ENCODE measurements at places on chromosomes 6 and 20. TPM values are rescaled to one million over a fixed set of nuclear protein-coding genes. Genes with fewer than 3 reads are reported as not detected.

- H3K27ac ChIP-seq: no peak overlapping the region
- H3K27me3 ChIP-seq: no peaks in the 10 kb centered on the region
- no peak for DNase-seq
- H3K4me3 ChIP-seq: no peak overlapping the region
- peaks cover 35% of the 10 kb centered on the region for H3K36me3 ChIP-seq
Measured at GRCh38 chr20:17956099-17956685, 12.4 kb downstream of the SNX5 start.

DNA sequence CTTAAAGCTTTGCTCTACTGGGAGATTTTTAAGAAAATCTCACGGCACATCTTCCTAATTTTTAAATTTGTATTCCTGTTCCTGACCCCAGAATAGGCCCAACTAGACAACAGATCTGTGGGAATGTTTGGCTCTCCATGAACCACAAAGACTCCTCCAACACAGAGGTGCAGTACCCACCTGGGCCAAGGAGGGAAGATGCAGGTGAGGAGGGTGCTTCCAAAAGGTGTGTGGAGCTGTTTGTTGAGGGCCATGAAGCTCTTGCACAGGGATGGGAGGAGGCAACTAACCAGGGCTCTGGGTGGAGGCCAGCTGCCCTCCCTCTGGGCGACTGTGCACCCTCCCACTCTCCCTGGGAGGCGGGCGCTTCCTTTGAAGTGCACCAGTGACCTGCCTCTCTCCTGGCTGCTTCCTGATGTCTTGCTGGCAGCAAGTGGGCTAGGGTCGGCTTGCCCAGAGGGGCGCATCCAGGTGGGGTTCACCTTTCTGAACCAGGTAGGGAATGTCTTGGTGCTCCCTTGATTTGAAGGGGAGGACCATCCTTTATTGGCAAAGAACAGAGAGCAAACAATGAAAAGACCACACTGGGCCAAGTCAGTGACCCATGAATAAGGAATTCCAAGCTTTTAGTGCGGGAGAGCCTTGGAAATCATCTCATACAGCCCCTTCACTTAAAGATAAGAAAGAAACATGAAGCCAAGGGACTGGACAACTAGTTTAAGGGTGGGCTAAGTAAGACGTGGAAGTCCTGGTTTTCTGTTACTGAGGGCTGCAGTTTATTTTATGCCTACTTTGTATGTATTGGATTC lies 76.0 kb downstream of the ANKRD6 start:
- H3K36me3 ChIP-seq: no peaks in the 10 kb centered on the region
- no peak overlapping the region for H3K4me3 ChIP-seq
- H3K4me1 ChIP-seq: no peaks in the 10 kb centered on the region
- no peaks in the 10 kb centered on the region for H3K27me3 ChIP-seq
- DNase-seq: no peak
- H3K27ac ChIP-seq: no peak overlapping the region

Gene DSP
- 0.03 TPM for polyA plus RNA-seq

GRCh38 chr6:118706702-118707101 lies 55.3 kb upstream of the CEP85L start:
- no peak overlapping the region for H3K4me3 ChIP-seq
- peaks cover 27% of the 10 kb centered on the region for H3K4me1 ChIP-seq
- no peaks in the 10 kb centered on the region for H3K36me3 ChIP-seq

DNA sequence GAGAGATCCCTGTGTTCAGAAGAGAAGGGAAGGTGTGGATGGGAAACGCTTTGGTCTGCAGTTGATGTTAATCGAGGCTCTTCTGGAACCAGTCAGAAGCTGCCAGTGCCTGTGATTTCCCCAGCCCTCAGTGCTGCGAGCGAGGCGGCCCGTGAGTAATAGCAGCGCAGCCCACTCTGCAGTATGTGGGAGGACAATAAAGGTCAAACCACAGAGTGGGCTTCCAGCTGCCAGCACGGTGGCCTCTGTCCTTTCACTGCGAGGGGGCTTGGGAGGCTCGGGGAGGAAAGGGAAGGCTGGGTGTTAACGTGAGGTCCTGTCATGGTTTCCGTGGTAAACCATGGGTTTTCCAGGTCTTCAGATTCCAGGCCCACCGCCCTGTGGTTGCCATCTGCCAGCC lies 32.3 kb upstream of the TAGAP start:
- DNase-seq: no peak
- H3K27me3 ChIP-seq: no peaks in the 10 kb centered on the region
- no peak overlapping the region for H3K27ac ChIP-seq
- H3K4me1 ChIP-seq: no peaks in the 10 kb centered on the region
- no peaks in the 10 kb centered on the region for H3K36me3 ChIP-seq

Gene OTOR
- polyA plus RNA-seq: not detected

GRCh38 chr6:154458565-154459470 lies 51.7 kb downstream of the CNKSR3 start:
- H3K36me3 ChIP-seq: no peaks in the 10 kb centered on the region
- DNase-seq: no peak
- H3K27me3 ChIP-seq: no peaks in the 10 kb centered on the region
- no peak overlapping the region for H3K4me3 ChIP-seq

Gene POU5F1
- 0.94 TPM for polyA plus RNA-seq

All from endothelial cell of umbilical vein (primary cell).